ENCODE measurements at places on chromosomes 13 and 19.

DNA sequence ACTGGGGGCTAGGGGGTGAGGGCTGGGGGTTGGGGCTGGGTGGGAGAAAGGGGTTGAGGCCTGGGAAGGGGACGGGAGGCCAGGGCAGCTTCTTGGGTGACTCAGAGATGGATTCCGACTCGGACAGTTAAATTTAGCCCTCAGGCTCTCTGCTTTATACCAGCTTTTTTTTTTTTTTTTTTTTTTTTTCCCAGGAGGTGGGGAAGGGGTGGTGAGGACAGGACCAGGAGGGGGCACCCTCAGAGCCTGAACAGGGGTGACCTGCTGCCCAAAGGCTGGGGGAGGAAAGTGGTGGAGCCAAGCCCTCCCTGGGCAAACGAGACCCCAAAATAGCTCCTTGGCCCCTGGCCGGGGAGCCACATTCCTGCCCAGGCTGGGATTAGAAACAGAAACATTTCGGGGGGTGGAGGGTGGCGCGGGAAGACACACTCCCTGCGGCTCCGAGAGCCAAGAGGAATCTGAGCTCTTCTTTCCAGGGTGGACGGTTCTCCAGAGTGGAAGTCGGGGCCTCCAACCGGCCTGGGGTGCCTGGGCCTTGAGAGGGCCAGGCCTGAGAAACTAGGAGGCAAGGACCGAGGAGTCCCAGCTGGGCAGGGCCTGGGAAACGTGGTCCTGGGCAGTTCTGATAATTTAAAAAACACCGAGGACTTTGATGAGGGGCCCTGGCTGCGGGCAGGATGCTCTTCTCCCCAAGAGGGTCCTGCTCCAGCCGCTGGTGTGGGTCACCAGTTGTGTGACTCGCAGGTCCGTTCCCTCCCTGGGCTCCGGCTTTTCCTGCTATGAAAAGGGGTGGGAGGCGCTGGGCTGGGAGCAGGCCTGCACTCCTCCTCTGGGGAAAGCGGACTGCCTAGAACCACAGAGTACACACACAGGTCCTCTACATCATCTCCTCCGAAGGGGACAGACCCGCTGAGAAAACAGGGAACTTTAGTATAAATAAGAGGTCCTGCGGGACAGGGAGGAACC lies 813 bp upstream of the DMPK start:
- no peak for DNase-seq

GRCh38 chr19:15253513-15253912 lies 21.3 kb upstream of the EPHX3 start:
- DNase-seq = no peak

- DNase-seq = no peak
Observed at GRCh38 chr13:99464441-99464949, 36.8 kb upstream of the TM9SF2 start.

- peak; percentile 3 for DNase-seq
Observed at GRCh38 chr13:103140001-103140671, 73.9 kb upstream of the SLC10A2 start.
